CD4-positive, alpha-beta T cell treated with Interleukin-17A for 1 hour (primary cell): ENCODE measurements at places on chromosomes 13 and 19.

DNA sequence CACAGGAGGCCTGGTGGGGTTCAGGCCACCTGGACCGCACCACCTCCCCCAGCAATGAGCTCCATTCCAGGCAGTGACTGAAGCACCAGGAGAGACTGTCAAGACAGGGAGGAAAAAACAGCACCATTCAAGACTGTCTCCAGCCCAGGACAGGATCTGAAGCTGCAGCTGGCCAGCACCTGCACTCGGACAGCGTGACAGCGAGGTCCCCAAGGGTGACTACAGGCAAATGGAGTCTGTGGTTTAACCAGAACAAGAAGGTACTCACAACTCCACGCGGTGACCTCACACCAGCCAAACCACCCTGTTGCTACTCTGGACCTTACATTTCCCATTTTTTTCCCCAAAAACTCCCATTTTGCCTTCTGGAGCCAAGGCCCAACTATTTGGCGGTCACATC, 9.8 kb downstream of the MED26 start:
- no peak for DNase-seq

- no peak for DNase-seq
Observed at GRCh38 chr19:40422748-40423566, 2.8 kb downstream of the SERTAD1 start.

DNA sequence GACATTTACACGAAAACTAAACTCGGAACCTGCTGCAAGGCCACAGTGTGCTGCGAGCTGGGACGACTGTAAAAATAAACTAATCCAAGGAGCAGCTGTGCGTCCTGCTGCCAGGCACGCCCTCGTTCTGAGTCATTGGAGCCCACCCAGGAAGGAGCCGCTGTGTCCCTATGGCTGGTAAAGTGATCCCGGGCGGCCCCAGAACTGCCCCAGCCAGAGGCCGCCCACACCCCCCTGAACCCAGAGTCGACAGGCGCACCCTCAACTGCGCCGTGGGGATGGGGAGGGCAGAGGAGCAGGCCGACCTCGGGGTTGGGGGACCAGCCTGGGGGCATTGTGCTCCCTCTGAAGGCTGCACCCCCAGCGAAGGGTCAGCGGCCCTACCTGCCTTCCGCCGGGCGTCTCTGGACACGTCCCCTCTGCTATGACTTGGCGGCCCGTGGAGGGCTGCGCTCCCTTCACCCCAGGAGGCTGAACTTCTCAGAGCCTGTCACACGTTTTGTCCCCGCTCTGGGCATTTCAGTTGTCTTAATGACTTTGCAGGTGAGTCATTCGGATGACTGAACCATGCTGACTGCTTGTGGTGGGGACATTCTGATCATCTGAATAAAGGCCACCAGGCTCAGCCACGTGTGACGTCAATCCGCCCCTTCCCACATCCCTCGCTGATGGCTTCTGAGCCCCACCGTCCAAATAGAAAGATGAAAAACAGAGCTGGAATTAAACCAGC, 42.7 kb downstream of the ADPRHL1 start:
- DNase-seq = no peak

GRCh38 chr19:14782626-14783409, 4.5 kb upstream of the ADGRE2 start:
- no peak for DNase-seq

DNA sequence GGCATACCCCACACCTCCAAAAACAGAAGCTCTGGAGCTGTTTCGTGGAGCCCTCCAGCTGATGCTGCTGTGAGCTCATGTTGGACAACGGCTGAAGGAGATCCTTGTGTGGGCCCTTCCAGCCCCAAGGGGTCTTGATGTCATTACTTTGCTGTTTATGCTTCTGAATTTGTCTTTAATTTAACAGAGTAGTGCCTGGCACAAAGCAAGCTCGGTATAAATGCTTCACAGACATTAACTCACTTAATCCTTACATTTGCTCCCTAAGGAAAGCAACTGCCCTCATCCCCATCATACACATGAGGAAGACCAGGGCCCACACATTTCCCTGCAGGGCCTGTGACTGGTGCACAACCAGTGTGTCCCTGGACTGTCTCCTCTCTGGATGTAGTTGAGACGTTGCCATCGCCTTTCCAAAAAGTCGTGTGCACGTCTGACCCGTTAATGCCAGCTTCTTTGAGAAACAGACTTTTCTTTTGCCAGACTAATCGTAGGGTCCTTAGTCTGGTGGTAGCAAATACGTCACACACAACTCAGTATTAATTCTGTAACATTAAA, 7.6 kb downstream of the COL4A1 start:
- DNase-seq = no peak

DNA sequence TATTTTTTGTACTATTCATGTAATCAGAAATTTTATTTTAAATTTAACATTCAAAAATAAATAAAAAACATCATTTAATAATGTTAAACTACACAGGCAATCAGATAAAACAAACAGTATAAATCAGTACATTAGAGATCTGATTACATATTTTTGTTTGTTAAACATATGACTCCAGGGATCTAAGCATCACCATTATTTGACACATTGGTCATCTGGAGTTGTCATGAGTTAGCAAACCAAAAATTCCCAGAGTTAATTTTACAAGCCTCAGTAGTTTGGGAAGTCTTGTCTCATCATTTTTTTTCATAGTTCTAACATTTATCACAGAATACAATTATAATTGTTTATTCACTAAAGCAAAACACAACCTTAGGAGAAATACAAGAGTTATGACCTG, 770.8 kb upstream of the SLITRK6 start:
- no peak for DNase-seq

DNA sequence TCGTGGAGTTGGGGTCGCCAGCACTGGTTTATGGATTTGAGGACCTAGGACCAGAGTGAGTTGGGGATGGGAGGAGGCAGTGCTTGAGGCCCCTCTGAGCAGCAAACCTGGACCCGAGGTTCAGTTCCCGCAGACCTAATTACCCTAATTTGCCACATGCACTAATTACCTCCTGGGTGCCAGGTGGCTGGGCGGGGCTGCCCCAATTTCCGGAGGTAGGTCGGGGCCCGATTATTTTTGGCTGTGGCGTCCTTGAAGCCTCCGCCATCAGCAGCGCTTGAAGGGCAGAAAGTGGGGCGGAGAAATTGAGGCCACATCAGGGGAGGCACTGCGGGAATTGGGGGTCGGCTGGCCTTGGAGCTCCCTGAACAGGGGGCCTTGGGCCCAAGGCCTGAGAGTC, 5.9 kb upstream of the HOMER3 start:
- no peak for DNase-seq

DNA sequence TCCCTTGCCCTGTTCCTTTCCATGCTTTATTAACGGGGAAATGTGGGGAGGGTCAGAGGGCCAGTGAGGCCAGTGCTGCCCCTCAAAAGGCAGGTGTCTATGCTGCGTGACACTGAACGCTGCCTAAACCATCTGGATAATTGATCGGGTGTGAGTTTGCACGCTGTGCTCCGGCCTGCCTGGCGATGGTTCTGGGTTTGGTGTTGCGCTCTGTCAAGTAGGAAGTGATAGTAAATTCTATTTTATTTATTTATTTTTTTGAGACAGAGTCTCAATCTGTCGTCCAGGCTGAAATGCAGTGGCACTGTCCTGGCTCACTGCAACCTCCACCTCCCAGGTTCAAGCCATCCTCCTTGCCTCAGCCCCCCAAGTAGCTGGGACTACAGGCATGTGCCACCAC, 86.5 kb downstream of the ATP11A start:
- DNase-seq = no peak

DNA sequence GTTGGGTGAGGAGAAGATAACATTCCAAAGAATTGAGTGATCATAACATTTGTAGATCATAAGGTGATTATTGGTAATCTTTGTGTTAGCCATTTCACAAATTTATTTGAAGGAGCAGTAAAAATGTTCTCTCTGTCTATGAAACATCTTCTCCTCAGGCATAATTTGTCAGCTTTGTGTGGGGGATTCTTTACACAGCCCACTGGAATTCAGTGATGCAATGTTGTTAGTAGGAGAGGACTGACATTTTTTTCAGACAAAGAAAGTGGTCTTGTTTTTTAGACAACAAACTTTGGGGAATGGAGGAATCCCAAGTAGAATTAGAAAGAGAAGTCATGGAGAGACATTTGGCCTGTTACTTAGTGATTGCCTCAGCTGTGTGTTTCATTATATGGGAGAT, 100.3 kb downstream of the ITGBL1 start:
- no peak for DNase-seq

GRCh38 chr13:37618554-37618953, 20.0 kb upstream of the POSTN start:
- DNase-seq = no peak

DNA sequence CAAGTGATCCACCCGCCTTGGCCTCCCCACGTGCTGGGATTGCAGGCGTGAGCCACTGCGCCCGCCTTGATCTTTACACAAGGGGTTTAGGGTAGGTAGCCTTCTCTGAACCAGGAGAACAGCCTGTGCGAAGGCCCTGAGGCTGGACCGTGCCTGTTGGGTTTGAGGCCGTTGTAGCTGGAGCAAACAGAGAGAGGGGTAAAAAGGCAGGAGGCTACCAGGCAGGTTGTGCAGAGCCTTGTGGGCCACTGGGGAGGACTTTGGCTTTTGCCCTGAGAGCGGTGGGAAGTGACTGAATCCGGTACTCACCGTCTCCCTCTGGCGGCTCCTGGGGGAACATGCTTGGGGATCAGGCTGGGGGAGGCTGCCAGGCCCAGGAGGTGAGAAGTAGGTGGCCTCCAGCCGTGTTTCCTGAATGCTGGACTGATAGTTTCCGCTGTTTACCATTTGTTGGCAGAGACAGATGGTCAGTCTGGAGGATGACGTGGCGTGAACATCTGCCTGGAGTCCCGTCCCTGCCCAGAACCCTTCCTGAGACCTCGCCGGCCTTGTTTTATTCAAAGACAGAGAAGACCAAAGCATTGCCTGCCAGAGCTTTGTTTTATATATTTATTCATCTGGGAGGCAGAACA, 24.6 kb downstream of the SPC24 start:
- DNase-seq = peak; percentile 80

- no peak for DNase-seq
Observed at GRCh38 chr13:110498327-110498726, 63.2 kb downstream of the RAB20 start.

DNA sequence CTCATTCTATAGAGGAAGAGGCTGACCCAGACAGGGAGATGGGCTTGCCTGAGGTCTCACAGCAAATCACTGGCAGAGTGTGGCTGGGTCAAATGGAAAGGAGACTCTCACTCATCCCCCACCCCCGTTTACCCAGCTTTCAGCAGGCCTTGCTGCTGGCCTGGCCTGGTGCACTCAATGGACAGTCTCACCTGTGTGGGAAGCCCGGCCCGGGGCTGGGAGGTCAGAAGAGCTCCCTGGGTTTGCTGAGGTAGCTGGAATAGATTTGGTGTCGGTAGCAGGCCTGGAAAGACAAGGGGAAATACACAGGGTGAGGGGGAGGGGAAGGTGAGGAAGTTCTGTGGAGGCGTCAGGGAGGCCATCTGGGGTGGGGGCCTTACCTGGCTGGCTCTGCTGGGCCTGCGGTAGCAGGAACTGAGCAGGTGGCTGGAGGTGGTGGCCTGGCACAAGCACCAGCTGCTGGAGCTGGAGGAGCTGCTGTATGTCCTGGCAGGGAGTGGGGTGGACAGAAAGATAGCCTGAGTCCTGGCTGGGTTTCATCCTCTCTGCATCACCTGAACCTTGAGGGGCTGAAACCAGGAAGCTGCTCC, 23.5 kb downstream of the ZNF574 start:
- DNase-seq = no peak

GRCh38 chr13:50589139-50589538, 254.4 kb downstream of the DLEU7 start:
- DNase-seq = no peak

- DNase-seq = peak; percentile 24
Observed at GRCh38 chr19:18832306-18833140, 764 bp downstream of the UPF1 start.

- DNase-seq = no peak
Observed at GRCh38 chr13:52749419-52749818, 9.8 kb upstream of the CNMD start.

GRCh38 chr19:10104665-10105508, 1.3 kb upstream of the PPAN start:
- peak; percentile 97 for DNase-seq

DNA sequence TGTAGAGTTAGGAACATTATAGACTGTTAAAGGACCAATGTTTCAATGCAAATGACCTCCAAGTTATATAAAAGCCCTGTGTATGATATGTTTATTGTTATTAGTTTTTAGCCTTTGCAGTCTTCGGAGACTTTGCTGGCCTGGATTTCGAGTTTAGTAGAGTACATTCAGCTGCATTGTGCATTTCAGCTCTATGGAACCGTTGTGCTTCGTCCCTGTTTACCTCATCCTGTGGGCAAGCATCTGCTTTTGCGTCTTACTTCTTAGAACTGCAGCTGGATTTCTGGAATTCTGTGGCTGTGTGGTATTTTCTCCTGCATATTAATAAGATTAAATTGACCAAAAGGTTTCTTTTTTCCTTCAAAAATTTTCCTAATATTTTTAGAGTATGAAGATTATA, 138.6 kb downstream of the KCNRG start:
- DNase-seq = no peak

- no peak for DNase-seq
Observed at GRCh38 chr13:112113851-112114250, 46.9 kb downstream of the SOX1 start.

DNA sequence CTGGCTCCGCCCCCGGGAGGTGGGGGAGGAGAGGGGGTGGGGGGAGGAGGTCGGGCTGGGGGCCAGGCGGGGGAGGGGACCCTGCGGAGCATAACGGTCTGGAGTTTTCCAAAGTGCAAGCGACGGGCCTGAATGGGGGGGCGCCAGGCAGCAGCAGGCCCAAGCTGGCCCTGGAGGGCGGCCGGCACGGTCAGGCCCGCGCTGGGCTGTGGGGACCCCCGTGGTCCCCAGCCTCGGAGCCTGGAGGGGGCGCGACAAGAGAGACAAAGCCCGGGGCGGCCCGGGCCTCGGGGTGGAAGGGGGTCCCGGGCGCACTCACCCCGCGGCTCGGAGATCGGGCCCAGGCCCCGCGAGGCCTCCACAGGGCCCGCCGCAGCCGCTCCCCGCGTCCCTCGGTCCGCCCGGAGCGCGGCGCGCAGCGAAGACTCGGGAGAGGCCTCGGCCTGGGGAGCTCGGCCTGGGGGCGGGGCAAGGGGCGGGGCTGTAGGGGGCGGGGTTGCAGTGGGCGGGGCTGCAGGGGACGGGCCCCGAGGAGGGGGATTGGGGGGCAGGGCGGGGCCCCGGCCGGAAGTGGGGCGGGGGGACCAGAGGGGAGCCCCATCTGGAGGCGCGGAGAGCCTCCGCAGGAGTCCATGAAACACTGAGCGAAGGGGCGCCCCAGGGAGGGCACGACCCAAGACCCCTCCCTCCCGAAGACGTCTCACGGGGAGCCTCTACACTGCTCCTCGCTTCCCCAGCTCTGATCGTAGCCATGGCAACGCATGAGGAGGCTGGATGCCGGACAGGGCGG, 47.6 kb downstream of the PTPRS start:
- peak; percentile 35 for DNase-seq

GRCh38 chr13:40052954-40053353, 397.5 kb downstream of the COG6 start:
- no peak for DNase-seq

DNA sequence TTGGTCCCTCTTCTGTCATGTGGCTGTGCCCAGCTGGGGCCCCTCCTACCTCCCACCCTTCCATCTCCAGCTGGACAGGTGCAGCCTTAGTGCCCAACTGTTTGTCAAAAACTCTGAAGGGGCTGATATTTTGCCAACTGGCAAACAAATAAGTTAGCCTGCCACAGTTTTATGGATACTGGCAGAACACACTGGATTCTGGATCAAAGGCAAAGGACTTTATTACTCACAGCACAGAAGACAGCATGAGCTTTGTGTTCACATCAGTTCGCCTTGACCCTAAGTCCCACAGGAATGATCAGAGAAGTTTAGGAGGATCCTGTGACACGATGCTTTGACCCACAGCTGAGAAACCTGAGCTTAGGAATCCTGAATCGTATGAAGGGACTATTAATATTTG, 16.4 kb downstream of the KLK2 start:
- DNase-seq = no peak

GRCh38 chr19:18906605-18907519, 10.9 kb upstream of the CERS1 start:
- DNase-seq = no peak
